ENCODE measurements at places on chromosomes 12 and 14. TPM values are rescaled to one million over a fixed set of nuclear protein-coding genes. Genes with fewer than 3 reads are reported as not detected.

TAS2R43 gene
- 0.32 TPM for total RNA-seq

FZD10 gene
- not detected for total RNA-seq

FERMT2 gene
- total RNA-seq, result 156 TPM

CLEC9A gene
- total RNA-seq, result not detected

CCDC38 gene
- not detected for total RNA-seq

MAP1LC3B2 gene
- 1.9 TPM for total RNA-seq

Measured in cardiac septum (tissue), 1 donor.